ENCODE measurements at places on chromosomes 12 and 14. TPM values are rescaled to one million over a fixed set of nuclear protein-coding genes. Genes with fewer than 3 reads are reported as not detected.

Gene IRAK3
- 0.05 TPM for total RNA-seq

Gene PRH2
- not detected for total RNA-seq

- peak; percentile 97 for DNase-seq
- peak overlapping the region; percentile 87 for H3K27ac ChIP-seq
- H3K4me3 ChIP-seq, result no peak overlapping the region
- peaks cover 37% of the 10 kb centered on the region for H3K4me1 ChIP-seq
Measured at GRCh38 chr12:101021911-101022388, 188.1 kb downstream of the SLC5A8 start.

DNA sequence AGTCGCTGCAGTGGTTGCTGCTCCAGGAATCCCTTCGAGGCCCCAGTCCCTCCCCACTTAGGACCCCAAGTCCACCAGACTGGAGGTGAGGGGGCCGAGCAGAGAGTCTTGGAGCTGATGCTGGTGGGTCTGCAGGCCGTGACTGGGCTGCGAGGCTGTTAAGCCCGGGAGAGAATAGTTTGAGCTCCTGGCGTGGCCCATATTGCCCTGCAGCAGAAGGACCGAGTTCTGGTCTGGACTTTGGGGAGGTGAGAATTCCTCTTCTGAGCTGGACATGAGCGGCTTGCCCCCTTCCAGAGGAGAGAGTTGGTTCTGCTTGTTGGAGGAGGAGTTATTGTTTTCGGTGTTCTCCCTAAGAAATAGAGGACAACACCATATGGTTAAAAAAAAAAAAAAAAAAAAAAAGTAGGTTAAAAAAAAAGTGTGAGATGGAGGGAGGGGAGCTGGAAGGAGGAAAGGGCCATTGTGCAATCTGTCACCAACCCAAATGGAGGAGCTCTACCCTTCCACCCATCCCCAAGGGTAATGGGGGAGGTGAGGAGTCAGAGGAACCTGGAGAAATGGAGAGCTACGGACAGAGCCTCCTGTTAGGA is 3.0 kb downstream of the SIX1 start:
- peak overlapping the region; percentile 69 for H3K4me3 ChIP-seq
- DNase-seq, result no peak
- no peak overlapping the region for H3K27ac ChIP-seq
- peaks cover 82% of the 10 kb centered on the region for H3K27me3 ChIP-seq

DNA sequence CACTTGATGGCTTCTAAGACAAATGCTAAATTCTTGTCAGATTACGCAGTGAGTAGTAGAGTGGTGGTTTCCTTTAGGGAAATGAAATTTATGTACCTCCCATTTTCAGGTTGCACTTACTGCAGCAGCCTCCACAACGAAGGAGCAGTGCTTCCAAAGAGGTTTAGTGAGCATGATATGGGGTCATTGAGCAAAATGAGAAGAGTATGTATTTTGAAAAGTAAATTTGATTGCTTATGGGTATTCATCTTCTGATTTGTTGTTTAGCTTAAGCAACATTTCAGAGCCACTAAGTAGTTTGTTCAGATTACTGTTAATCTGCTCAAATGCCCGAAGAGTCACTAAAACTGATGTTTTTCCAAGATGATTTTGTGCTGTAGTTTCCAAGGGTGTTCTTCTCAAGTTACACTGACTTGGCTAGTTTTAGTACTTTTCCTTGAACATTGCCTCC is 493.6 kb downstream of the PCNX1 start:
- no peak for DNase-seq
- H3K4me1 ChIP-seq, result peaks cover 9% of the 10 kb centered on the region
- H3K27ac ChIP-seq, result no peak overlapping the region
- H3K36me3 ChIP-seq, result no peaks in the 10 kb centered on the region
- H3K4me3 ChIP-seq, result no peak overlapping the region

DNA sequence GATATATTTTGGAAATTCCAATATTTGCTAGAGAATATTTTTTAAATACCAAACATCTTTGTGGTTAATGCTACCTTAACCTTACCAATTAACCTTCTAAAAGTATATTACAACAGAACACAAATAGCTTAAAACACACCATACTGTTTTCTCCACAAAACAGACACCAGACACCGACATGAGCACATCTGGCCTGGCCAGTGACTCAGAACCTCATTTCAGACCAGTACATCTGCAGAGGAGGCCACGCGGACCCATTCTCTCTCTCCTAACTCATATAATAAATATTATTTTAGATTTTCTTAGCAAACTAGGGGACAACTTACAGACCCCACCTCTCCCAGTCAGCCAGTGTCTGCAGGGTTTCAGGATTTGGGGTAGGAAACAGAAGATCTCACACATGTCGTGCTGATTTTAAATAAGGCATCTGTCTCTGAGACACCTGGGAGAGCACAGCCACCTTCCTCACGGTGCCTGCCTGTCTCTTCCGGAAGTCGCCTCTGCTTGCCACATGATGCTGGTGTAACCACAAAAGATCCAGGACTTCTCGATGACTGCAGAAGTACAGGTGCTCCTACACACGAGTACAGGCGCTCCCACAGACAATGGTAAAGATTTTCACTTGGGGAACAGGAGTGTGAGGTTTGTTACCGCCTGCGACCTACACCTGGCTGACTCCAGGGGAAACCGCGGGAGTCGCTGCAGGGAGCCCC is 9.7 kb upstream of the ANKLE2 start:
- peaks cover 44% of the 10 kb centered on the region for H3K36me3 ChIP-seq
- no peak overlapping the region for H3K4me3 ChIP-seq
- no peak overlapping the region for H3K27ac ChIP-seq
- no peak for DNase-seq
- H3K27me3 ChIP-seq, result no peaks in the 10 kb centered on the region

DNA sequence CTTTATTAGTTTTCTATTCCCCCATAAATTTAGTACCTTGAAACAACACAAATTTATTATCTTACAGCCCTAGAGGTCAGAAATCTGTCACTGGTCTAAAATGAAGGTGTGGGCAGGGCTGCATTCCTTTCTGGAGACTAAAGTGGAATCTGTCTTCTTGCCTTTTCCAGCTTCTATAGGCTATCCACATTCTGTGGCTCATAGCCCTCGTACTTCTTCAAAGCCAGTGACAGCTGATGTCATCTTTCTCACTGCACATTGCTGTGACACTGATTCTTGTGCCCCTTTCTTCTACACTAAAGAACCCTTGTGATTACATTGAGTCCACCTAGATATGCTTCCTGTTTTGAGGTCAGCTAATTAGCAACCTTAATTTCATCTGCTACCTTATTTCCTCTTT is 23.2 kb upstream of the DCN start:
- H3K36me3 ChIP-seq, result no peaks in the 10 kb centered on the region
- no peak overlapping the region for H3K4me3 ChIP-seq
- H3K27me3 ChIP-seq, result no peaks in the 10 kb centered on the region
- H3K27ac ChIP-seq, result no peak overlapping the region
- H3K4me1 ChIP-seq, result peaks cover 6% of the 10 kb centered on the region
- DNase-seq, result peak; percentile 21
